ENCODE measurements at places on chromosomes 12 and 14. TPM values are rescaled to one million over a fixed set of nuclear protein-coding genes. Genes with fewer than 3 reads are reported as not detected.

PAH gene
- total RNA-seq = not detected

CCDC196 gene
- not detected for total RNA-seq

LRP1 gene
- total RNA-seq = 94.3 TPM

RNASE11 gene
- total RNA-seq = not detected

PRR4 gene
- total RNA-seq = not detected

GRCh38 chr12:55972911-55973598, 823 bp upstream of the RAB5B start:
- peak; percentile 18 for DNase-seq

DNA sequence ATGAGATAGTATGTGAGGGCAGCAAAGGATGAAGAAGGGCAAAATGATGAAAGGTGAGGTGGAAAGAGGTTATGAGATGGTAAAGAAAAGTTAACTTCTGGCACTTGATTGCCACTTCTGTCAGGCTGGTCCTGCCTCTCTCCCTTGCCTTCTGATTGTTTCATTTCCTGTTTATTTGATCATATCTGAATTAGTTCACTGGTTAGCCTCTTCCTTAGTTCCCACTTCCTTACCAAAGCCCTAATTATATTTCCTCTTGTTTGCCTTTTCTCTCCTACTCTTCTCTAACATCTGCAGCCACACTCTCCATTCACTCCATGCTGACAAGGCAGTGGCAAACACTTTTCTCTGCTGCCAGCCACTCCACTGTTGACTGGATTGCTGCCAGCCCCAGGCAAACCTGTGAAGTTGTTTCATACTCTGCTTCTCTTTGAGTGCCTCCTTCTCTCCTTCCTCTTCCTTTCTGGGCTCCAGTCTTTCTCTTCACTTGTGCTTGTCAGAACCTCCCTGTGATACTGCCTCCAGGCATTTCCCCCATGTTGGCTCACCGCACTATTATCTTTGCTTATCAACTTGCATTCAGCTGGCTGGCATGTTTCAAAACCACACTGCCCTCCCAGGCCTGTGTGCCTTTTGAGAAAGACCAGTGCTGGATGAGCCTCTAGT, 8.1 kb downstream of the PNP start:
- DNase-seq = no peak

- DNase-seq = peak; percentile 58
Measured at GRCh38 chr12:116361414-116362223, 84.1 kb upstream of the MED13L start.

GRCh38 chr12:40969796-40970195, 218.3 kb upstream of the PDZRN4 start:
- DNase-seq = no peak

DNA sequence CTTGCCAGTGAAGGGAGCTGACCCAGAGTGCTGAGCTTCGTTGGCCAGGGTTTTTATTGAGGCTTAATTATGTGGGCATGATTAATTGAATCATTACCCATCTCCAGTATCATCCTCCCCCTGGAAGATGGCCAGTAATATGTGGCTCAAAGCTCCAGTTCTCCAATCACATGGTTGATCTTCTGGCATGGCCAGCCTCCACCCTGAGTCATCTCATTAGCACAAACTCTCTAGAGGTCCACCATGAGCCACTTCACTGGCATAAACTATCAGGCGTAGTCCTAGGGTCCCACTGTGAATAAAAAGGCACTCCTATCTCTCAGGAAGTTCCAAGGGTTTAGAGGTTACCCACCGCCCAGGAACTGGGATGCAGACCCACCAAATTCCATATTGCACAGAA, 135.0 kb downstream of the ANO6 start:
- DNase-seq = no peak

GRCh38 chr14:27243365-27243764, 645.5 kb upstream of the NOVA1 start:
- no peak for DNase-seq

GRCh38 chr12:29201746-29202145, 52.7 kb downstream of the FAR2 start:
- DNase-seq = no peak

DNA sequence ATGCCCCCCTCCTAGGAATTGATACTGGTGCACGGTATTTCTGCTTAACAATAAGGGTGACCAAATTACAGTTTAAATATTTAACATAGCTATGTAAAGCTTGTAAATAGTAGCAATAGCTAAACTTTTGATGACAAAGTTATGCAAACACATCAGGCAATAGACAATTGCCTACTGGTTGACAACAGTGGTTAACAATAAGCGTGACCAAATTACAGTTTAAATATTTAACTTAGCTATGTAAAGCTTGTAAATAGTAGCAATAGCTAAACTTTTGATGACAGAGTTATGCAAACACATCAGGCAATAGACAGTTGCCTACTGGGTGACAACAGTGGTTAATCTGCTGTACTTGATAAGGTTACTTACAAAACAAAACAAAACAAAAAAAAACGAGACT, 886.5 kb upstream of the FLRT2 start:
- no peak for DNase-seq

DNA sequence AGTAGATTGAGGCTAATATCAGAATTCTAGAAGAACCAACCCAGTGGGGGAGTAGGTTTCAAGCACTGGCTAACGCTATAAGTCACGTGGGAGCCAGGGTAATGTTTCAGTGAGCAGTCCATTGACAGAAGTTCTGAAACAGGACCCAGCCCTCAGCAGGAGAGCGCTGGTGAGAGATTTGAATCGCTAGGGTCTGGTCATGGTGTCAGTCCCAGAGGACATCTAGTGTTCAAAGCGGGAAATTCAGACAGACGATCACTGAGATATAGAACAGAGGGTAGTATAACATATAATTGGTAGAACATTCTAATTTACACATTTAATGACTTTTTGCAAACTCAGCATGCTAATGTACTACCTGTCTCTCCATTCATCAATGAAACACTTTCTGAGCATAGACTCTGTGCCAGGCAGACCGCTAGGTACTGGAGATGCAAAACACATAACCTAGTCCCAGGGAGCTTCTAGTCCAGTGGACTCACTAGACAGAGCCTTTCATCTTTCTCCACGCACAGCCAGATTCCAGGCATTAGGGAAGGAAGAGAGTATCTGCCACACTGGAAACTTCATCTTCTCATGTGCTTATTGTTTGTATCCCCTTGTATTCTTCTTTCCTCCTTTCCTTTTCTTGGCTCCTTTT, 35.4 kb upstream of the RNASE3 start:
- peak; percentile 57 for DNase-seq

- no peak for DNase-seq
Measured at GRCh38 chr12:47293406-47293805, 213.6 kb upstream of the AMIGO2 start.

DNA sequence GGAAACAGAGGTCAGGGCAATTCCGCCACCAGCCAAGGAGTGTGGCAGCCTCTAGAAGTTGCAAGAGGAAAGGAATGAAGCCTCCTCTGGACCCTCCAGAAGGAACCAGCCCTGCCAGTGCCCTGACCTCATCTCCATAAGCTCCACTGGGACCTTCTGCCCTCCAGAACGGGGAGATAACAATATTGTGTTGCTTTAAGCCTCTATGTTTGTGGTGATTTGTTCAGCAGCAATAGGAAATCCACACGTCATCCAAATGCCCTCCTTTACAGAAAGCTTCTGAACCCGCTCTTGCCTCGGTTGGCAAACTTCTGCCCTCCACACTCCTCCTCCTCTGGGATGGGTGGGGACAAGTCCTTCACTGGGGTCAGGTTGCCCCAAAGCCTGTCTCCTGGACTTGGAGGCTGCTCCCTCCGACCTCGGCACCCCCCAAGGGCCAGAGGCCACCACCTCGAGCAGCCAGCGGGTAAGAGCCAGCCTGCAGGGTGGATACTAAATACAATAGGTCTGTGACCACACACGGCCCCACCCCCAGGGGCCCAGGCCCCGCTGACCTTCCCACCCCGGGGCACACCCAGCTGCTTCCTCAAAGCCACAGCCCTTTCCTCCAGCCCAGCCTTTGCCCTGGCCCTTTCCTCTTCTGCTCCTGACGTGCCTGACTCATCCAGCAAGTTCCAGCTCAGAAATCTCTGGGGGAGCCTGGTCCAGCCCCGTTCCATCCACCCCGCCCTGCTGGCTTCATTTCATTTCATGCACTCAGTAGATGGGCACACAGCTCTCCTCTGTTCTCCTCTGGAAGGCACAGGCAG, 58.7 kb upstream of the NCOR2 start:
- DNase-seq = peak; percentile 87

DNA sequence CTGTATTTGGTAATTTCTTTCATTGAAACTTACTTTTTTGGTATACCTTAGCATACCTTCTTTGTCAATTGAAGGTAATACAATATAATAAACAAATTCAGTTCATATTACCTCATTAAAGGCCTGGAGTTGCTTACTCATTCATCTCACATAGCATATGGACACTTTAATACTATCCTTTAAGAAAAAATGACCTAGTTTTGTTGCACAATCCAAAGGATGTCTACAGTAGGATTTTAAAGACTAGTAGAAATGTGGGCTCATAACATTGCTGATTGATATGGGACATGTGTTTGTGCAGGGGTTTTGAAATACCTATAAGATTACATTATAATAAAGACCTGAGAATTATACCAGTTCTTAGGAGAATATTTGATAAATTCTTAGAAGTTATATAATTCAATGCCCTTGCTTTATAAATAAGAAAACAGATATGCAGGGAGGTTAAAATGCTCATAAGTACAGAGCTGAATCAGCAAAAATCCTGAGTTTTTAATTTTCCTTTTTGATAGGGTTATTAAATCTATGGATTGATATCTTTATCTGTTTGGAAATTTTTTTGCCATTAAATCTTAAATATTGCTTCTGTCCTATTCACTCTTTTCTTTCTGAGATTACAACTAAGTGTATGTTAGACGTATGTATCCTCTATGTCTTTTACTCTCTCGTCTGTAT, 352.1 kb downstream of the ATP23 start:
- DNase-seq = no peak
